ENCODE measurements at places on chromosomes 4 and X.

- DNase-seq, result no peak
Measured at GRCh38 chr4:141658309-141658708, 21.9 kb downstream of the IL15 start.

- DNase-seq, result no peak
Measured at GRCh38 chr4:54065282-54066087, 1.1 kb upstream of the CHIC2 start.

- no peak for DNase-seq
Measured at GRCh38 chr4:80232707-80233370, 33.6 kb upstream of the FGF5 start.

DNA sequence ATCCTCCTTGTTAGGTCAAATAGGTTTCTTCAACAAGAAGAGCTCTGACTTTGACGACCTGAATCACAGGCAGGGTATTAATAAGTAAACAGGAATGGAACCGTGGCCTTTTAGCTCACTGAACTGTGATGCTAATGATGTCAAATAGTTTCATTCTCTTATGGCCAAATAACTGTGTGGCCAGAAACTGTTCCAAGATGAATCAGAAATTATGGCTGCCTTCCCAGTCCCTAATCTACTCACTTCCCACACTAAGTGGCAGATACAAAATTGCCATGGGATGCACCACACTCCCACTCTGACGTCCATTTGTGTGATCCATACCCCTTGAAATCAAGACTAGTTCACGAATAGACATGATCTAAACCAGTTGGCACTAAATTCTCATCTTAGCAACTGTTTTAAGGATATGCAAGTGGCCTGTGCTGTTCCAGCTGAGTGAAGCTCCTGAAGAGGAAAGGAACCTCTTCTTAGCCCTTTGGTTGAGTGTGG lies 455.4 kb downstream of the IL15 start:
- DNase-seq, result no peak

DNA sequence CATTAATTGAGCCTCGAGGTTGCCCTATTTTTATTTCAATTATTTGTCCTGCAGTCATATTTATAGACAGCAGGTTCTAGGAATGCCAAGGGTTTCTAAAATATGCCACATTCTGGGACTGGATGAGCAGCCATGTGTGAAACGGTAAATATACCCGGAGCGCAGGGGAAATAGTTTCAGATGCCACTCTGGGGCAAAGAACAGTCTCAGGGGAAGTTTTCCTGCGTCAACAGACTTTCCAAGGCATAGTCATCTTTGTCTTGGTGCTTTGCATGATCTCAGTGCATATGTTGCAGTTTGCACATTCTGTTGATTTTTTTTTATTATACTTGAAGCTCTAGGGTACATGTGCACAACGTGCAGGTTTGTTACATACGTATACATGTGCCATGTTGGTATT lies 71.0 kb downstream of the GPAT3 start:
- DNase-seq, result no peak

- DNase-seq, result no peak
Measured at GRCh38 chrX:127128282-127128681, 308.8 kb downstream of the PRR32 start.

Measured in hippocampal formation (tissue), 2 donors.